ENCODE measurements at places on chromosomes 5 and 9. TPM values are rescaled to one million over a fixed set of nuclear protein-coding genes. Genes with fewer than 3 reads are reported as not detected.

INSL6 gene
- not detected for total RNA-seq

LIX1 gene
- total RNA-seq, result not detected

SLC36A3 gene
- total RNA-seq, result not detected

EQTN gene
- total RNA-seq, result not detected

ITK gene
- 237 TPM for total RNA-seq

PCDHB9 gene
- total RNA-seq, result not detected

TLX3 gene
- not detected for total RNA-seq

SLC34A1 gene
- total RNA-seq, result not detected

Measured in activated CD4-positive, alpha-beta T cell treated with anti-CD3 and anti-CD28 coated beads, Interleukin-2, amount 10 ng/mL, durations not matched to agents 24 days and 14 days (primary cell).